ENCODE measurements at places on chromosomes 7 and 10.
A peak's percentile ranks its signal among the peaks of the same experiment; 100 is the strongest.

DNA sequence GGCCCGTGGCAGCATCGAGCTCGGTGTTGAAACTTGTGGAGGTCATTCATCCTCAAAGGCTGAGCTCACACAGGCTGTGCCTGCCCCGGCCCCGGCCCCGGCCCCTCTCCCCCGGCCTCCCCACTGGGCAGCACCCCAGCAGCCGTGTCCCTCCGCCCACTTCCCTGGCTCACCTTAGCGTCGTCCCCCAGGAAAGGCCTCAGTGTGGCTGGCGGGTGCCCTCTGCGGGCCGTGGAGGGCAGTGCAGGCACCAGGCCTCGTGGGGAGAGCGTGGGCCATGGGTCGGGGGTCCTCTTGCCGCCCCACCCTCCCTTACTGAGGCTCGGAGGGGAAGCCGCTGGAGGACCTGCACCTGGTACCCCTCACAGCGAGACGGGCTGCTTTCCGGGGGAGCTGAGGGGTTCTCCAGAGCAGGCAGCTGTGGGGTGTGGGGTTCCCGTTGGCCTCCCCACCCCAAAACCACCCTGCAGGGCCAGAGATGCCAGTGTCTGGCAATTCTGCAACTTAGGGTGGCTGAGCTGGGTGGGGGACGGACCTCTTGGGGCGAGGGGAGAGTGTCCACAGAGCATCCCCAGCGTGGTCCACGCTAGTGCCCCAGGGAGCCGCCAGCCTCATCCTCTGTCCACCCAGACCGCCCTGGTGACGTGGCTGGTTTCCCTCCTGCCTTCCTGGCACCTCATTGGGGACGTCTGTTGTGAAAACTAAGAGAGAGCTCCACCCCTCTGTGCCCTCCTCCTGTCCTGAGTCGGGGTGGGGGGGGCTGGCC lies 44.2 kb upstream of the DPYSL4 start:
- DNase-seq = peak; percentile 44

DNA sequence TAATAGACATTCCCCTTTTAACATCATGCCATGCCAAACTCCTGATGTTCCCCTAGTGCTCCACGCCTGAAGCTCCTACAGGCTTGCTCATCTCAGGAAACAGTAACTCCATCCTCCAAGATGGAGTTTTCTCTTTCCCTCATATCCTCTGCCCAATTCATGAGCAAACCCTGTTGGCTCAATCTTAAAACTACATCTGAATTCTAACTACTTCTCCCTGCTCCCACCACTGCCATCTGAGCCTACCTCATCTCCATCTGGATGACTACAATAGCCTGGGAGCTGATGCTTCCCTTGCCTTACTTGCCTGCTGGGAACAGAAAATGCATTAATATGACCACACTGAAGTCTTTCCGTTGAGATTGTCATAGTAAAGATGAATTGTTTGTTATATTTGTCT lies 271.7 kb upstream of the MKLN1 start:
- DNase-seq = no peak

- peak; percentile 24 for DNase-seq
Observed at GRCh38 chr10:15245530-15245929, 77.0 kb upstream of the NMT2 start.

DNA sequence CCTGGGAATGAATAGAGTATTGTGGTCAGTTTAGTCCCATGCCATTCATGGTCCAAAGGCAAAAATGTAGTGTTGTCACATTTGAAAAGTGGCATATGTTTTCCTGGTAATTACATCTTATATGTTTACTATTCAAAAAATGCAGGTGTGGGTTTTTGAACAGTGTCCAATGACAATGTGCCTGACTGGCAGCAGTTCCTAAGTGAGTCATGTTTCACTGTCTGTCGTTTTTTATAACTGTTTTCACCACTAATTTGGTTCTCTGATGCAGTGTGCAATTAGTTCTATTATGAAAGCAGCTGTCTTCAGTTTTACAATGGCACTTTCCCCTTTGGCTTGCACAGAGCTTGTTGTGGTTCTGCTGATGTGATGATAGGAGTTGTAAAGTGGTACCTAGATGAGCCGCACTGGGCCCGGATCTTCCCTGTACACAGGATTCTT lies 162.3 kb downstream of the SEM1 start:
- DNase-seq = no peak

DNA sequence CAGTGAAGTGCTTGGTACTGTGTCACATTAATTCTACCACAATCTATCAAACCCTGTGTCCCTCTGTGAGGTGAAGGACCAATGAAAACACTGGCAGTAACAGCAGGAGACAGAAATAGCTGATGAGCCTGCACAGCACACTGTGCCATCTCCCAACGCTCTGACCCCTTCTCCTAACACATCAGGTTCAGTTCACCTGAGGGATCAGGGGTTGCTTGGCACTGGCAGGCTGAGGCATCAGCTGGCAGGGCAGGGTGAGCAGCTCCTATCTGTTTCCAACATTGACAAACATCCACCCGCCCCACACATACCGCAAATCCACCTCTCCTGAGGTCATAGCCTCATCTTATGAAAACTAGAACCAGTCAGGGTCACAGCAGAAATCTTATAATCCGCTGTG lies 120.9 kb downstream of the ICA1 start:
- no peak for DNase-seq

- DNase-seq = no peak
Observed at GRCh38 chr10:103708627-103709288, 146.6 kb downstream of the SH3PXD2A start.

DNA sequence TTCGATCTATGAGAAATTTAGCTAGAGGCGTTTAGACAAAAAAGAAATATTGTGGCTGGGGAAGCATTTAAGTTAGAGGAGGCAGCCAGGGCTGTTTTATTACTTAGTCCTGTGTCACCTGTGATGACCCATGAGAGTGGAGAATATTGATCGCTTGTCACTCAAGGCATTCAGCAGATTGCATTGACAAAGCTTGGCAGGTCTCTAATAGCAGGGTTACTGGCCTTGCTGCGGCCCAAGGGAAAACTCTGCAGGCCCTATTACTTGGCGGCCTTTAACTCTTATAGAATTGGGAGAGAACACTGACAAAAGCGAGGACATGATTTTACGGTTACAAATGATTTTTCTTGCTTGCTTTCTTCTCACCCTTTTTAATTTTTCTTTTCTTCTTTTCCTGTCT lies 473.5 kb downstream of the AUTS2 start:
- DNase-seq = no peak

GRCh38 chr10:43137717-43138020 lies 576 bp upstream of the CSGALNACT2 start:
- peak; percentile 35 for DNase-seq

Data from CD4-positive, alpha-beta T cell treated with Interleukin-17A for 1 hour (primary cell).